ENCODE measurements at places on chromosomes 7 and 10.

DNA sequence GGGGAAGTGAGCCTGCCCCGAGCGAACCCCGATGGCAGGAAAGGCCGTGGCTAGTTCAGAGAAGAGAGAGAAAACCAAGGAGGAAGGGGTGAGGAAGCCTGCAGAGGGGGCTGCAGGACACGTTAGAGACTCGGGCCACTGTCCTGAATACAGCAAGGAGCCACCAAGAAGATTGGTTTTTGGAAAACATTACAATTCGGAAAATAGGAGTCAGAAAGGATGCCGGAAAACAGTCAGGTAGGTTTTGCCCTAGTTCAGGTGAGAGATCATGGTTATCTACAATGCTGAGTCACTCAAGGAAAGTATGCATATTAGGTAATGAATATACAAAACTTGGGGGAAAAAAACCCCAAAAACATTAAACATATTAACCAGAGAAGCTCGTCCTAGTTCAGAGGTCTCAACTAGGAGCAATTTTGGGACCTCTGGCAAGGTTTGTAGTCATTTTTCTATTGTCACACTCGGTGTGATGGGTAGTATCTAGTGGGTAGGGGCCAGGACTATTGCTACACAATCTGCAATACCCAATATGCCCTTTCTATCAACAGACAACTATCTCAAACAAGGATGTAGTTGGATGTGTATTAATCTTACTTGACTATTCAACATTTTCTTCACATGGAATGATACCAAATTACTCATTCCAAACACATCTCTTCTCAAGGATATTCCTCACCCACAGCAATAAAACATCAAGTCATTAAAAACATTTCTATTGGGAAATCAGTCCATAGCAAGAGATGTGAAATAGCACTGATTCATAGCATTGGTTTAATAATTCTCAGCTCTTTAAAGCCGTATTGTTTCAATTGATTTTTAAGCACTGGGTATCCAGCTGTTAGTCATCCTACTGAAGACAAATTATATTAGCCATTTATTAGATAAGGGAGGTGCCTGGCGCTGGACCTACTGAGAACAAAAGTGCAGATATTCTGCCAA lies 74.4 kb upstream of the RSU1 start:
- DNase-seq = peak; percentile 59

- no peak for DNase-seq
Measured at GRCh38 chr7:76327610-76328009, 25.1 kb downstream of the HSPB1 start.

DNA sequence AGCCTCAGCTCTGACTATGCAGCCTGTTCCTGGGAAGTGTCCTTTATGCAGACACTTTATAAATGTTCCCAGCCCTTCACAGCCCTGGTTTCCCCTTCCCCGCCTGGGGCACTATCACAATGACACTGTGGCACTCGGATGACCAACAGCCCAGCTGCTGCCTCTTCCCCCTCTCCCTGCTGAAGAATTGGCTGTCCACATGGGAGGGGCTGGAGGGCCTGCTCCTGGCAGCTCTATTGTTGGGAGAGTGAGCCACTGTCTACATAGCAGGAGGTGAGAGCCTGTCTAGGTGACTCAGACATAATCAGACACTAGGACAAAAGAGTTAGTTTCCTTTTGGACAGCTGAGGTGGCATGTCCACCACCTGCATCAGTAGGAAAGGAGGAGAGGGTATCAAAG lies 437.5 kb downstream of the PLXNA4 start:
- peak; percentile 2 for DNase-seq

DNA sequence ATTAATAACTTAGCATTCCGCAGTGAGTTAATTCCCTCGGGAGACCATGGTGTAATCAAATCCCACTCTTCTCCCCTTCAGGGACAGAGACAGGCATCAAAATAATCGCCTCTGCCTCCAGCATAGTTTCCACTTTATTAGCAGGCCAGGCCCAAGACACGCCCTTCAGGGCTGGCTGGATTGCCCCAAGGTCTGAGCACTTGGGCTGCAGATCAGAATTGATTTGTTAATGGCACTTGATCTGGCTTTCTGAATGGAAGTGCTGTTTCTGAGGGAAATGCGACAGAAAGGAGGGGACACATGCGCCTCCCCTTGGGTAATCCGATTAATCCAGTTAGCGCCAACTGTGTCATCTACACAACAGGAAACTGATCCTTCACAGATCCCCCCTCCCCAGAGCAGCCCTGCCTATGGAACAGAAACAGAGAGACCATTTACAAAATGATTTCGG lies 15.6 kb downstream of the CHAT start:
- no peak for DNase-seq

- peak; percentile 14 for DNase-seq
Measured at GRCh38 chr10:126014309-126014708, 117.9 kb downstream of the FANK1 start.

DNA sequence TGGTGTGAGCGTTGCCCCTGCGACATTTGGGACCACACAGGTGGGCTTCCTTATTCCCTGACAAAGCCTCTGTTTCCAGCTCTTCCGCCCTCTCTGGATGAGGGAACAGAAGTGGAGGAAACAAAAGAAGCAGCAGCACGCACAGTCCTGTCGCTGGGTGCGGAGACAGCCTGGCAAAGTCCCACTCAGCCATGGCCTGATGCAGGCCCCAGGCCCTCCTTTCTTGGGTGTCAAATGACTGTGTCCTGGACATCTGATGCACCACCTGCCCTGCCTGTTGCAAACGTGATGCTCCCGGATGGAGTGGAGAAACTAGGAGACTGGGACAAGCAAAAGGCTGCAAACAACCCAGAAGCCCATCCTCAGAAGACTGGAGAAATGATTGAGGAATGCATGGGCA lies 20.7 kb downstream of the ZMIZ2 start:
- DNase-seq = no peak

DNA sequence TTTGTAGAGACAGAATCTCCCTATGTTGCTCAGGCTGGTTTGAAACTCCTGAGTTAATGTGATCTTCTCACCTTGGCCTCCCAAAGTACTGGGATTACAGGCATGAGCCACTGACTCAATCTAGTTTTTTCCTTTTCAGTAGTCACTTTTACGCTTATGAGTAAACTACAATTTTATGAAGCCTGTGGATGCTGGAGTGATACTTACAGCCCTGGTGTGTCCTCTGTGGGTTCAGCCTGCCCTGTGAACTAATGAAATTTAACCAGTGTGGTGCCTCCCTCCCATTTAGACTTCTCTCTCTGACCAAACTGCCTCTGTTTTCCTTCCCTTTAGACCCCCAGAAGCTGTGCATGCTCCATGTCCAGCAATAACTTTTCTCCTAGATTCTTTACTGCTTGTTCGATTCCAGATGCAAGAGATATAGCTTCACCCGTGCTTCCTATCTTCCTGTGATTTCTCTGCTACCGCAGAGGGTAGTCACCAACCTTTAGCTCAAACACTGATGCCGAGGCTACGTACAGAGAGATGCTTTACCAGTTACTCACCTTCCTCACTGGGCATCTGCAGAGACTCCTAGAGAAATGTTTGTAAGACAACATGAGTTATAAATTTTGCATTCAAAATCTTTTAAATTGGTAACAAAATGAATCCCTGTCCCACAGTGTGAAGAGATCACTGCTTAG lies 90.8 kb downstream of the KIAA1217 start:
- DNase-seq = no peak

- no peak for DNase-seq
Measured at GRCh38 chr7:10401793-10402192, 571.9 kb upstream of the PHF14 start.

- no peak for DNase-seq
Measured at GRCh38 chr10:128864554-128865295, 602.3 kb upstream of the MGMT start.

DNA sequence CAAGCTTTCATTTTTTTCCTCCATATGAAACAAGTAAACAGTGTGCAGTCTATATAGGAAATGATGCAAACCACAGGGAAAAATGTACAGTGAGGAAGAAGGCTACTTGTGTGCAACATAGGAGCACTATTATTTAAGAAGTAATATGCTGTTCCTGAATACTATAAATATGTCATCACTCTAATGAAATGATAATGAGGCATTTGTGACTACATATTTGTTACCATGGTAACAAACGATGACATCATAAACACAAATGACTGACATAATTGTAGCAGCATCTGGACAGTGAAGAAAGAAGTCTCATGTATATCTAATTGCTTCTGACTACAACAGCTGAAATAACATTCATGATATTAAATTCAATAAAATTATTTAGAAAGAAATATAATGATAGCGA lies 164.8 kb downstream of the C7orf25 start:
- no peak for DNase-seq

DNA sequence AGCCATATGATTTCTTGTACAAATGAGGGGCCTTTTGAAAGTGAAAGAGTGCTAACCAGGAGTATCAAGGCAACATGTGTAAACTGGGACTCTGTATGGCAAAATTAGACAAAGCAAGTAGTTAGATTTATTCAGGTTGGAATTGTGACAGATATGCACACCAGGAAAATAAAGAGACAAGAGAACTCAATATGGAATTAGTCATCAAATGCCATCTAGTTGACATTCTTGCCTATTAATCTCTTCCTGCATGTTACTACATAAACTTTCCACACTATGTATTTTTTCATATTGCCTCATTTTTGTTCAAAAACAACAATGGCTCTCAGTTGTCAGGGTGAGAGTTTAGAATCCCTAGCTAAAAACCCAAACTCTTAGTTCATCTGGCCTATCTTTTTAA lies 799.0 kb downstream of the NRG3 start:
- no peak for DNase-seq

DNA sequence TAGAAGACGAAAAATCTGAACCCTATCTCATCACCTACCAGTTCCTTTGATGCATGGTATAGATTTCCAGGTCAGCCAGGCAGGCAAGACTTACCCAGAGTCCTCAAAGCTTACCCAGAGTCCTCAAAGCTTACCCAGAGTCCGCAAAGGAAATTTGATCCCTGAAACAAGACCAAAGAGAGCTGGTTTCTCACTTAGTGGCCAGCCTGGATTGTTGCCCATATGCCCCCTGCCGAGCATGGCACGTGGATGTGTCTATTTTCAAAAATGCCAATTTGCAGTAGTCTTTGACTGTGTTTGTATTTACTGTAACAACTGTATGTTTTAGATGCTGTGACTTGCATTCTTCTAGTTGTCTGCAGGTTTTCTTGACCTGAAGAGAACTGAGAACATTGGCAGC lies 120.2 kb upstream of the STARD3NL start:
- DNase-seq = peak; percentile 45

DNA sequence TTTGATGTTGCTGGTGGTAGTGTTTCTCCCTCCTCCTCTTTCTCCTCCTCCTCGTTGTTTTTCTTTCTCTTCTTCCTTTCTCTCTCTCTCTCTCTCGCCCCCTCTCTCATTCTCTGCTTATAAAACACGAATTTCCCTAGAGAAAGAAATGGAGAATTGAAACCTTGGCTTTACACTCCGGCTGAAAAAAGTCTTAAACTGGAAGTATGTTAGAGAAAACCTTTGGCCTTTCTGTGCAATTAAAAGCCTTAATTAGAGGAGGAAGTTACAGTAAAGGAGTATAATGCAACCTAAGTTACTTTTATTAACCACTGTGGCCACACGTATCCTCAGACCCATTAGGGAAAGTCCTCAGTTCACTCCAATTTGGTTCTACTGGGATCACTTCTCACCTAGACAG lies 501.7 kb upstream of the SORCS1 start:
- no peak for DNase-seq

DNA sequence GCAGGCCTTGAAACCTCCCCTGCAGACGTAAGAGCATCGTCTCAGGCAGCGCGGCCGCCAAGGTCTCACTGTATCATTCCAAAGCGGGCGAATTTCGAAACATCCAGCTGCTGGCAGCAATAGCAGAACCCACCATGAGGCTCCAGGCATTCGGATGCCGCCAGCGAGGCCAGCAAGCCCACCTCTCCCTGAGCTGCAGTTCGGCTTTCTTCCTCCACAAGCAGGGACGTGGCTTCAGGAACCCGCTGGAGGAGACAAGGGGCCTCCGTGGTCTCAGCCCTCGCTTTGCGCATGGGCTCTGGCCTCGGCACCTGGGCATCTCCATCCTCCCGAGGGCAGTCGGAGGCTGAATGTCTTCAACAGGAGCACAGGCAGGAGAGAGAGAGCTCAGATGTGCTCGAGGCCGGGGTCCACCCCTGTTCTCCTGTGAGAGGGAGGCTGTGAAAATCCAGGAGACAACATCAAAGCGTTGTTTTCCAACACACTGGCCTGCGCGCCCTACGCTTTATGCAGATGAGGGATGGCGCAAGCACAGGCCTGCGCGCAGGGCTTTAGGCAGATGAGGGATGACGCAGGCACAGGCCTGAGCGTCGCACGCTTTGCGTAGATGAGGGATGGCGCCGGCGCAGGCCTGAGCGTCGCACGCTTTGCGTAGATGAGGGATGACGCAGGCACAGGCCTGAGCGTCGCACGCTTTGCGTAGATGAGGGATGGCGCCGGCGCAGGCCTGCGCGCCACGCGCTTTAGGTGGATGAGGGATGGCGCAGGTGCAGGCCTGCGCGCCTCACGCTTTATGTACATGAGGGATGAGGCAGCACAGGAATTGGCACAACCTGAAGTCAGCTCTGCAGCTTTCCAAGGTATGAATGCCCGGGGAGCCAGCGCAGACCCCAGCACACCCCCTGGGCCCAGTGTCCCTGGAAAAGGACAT lies 103.2 kb downstream of the WDR37 start:
- DNase-seq = no peak

DNA sequence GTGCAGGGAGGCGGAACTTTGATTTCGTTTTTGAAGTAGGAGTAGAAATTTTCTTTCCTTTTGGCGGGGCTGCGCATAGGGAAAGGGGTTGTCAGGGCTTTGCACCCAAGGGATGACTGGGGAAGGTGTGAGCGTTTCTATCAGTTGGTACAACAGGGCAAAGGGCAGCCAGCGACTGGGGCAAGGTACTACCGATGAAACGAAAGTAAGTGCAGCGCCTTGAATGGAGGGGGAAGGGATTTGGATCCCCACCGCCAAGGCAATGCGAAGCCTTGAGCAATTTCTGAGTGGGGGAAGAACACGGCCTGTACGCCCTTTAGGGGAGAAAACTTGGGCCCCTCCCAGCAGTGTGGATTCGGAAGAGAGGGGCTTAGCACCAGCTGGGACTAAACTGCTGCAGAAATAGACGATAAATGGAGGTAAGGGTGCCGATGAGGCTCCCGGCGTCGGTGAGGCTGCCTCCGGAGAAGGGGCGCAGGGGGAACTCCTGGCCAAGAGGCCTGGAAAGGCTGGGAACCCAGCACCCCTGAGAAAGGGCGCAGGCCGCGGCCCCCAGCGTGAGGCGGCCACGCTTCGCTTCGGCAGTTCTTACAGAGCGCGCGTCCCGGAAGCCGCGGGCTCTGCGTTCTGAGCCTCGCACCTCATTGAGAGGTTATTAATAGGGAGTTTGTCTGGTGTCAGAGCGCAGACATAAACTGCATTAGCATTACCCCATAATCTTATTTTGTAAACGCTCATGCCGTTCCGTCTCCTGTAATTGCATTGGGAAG lies 10.0 kb upstream of the TLX1 start:
- DNase-seq = no peak

Measured in myocyte (in vitro differentiated cells).